Neural crest cell (in vitro differentiated cells): ENCODE measurements at places on chromosomes 5 and 9. TPM values are rescaled to one million over a fixed set of nuclear protein-coding genes. Genes with fewer than 3 reads are reported as not detected.
A peak's percentile ranks its signal among the peaks of the same experiment; 100 is the strongest.

DNA sequence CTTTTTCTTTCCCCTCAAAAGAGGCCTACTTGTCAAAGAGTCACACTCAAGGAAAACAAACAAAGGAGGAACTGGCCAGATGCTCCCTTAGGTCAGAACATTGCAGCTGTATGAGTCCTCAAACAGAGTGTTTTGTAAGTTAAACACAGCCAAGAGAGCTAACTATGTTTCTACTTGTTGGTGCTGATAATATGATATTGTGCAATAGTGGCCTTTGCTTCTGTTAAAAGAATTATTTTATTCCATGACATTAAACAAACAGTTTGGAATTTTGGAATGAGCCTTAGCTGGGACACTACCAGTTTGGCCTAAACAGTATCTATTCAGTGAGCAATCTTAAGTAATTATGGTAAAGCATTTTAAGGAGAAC is 56.0 kb upstream of the TPD52L3 start:
- no peak overlapping the region for H3K4me3 ChIP-seq
- peaks cover 2% of the 10 kb centered on the region for H3K27me3 ChIP-seq
- no peaks in the 10 kb centered on the region for H3K36me3 ChIP-seq
- no peak for DNase-seq
- H3K4me1 ChIP-seq = peaks cover 5% of the 10 kb centered on the region
- no peak overlapping the region for H3K27ac ChIP-seq

Gene TAF11L10
- not detected in 2 replicates for total RNA-seq

DNA sequence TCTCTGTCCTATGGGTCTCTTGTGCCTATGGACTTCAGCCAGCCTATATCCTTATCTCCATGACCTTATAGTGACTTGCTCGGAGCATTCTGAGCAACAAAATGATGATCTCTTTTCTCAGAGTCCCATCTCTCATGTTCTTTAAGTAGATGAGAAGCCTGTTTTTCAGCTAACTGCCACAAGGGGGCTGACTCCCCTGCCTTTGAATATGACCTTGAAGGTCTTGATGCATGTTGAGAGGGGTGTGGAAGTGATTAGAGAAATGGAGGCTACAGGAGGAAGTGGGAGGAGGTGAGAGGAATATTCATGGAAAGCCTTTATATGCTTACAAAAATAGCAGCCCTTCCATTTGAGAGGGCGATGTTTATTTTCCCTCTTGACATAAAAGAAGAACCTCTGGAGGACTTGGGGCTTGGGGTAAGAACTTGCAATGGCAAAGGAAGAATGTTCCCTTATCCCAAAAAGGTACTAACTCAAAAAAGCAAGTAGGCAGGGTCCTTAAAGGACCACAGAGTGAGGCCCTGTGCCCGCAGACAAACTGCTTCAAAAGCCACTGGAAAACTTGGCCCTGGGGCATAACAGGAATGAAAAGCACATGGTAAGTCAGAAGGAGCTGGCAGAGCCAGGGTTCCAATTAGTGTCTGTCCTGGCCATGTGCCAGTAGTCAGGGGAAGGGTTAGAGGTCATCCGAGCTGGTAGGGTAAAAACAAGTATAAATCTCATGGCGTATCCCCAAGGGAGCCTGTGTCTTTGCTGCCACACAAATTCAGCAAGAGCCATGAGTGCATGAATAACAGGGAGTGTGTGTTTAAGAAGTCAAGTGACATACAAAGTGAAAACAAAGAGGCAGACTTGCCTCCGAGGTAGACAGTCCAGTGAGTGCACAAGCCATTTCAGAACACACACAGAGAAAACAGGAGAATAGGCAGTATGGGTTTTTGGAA is 39.1 kb downstream of the FGD3 start:
- no peak for DNase-seq
- peaks cover 37% of the 10 kb centered on the region for H3K36me3 ChIP-seq
- no peak overlapping the region for H3K4me3 ChIP-seq
- H3K27me3 ChIP-seq = peaks cover 9% of the 10 kb centered on the region

DNA sequence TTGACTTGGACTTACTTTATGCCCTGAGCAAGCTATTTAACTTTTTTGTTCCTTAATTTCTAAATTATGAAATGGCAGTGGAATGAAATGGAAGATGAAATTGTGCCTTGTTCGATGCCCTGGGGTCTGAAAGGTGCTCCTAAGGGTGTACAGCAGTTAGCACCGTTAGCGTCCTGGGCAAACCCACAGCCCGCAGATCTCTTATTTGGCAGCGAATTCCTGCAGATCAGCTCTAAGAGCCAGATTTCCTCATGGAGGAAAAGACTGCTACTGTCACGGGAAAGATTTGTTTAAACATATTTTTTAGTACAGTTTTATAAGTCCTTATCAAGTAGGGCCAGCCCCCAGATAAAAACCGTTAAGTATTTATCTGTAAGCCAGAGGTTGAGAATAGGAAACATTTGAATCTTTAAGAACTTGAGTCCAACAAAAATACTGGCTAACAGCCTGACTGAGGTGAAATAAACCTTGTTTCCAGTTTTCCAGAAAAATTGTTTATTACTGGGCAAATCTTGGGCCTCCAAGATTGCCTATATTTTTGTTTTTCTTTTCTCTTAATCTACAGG is 216.5 kb upstream of the DMRT1 start:
- no peak overlapping the region for H3K27ac ChIP-seq
- H3K4me1 ChIP-seq = peaks cover 5% of the 10 kb centered on the region
- H3K4me3 ChIP-seq = no peak overlapping the region
- DNase-seq = no peak
- no peaks in the 10 kb centered on the region for H3K27me3 ChIP-seq
- H3K36me3 ChIP-seq = no peaks in the 10 kb centered on the region

Gene LHX6
- total RNA-seq = 0.07 TPM in 1 of 2 replicates, not detected in the other

DNA sequence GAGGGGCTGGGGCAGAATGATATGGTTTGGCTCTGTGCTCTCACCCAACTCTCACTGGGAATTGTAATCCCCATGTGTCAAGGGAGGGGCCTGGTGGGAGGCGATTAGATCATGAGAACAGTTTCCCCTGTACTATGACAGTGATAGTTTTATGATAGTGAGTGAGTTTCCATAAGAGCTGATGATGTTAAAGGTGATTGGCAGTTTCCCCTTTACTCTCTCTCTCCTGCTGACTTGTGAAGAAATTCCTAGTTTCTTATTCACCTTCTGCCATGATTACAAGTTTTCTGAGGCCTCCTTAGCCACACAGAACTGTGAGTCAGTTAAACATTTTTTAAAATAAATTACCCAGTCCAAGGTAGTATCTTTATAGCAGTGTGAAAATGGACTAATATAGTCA is 120.4 kb upstream of the CDH9 start:
- DNase-seq = no peak
- no peaks in the 10 kb centered on the region for H3K4me1 ChIP-seq
- no peak overlapping the region for H3K27ac ChIP-seq
- peaks cover 17% of the 10 kb centered on the region for H3K36me3 ChIP-seq
- no peak overlapping the region for H3K4me3 ChIP-seq

DNA sequence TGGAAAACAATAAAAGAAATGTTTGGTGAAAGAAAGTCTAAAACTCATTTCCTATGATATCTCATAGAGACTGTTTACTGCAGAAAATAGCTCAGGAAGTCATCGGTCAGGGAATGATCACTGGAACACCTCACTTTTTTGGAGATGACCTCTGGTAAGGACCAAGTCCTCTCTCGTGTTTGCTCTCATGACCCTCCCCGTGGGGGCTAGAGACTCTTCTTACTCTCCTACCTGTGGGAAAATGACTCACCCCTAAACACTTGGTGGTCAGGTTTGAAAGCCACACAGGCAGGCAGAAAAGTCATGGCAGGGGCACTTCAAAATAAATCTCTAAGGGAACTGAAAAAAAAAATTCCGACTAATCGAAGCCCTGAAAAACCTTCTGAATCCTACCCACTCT is 48.2 kb downstream of the FAM240B start:
- DNase-seq = no peak
- H3K36me3 ChIP-seq = no peaks in the 10 kb centered on the region
- H3K27me3 ChIP-seq = peaks cover 2% of the 10 kb centered on the region
- no peak overlapping the region for H3K27ac ChIP-seq
- peak overlapping the region; percentile 11 for H3K4me3 ChIP-seq
